NCI-H748 treated with DMSO at 0.1 percent for 48 hours (cell line): ENCODE measurements at places on chromosomes 12 and 14.
A peak's percentile ranks its signal among the peaks of the same experiment; 100 is the strongest.

DNA sequence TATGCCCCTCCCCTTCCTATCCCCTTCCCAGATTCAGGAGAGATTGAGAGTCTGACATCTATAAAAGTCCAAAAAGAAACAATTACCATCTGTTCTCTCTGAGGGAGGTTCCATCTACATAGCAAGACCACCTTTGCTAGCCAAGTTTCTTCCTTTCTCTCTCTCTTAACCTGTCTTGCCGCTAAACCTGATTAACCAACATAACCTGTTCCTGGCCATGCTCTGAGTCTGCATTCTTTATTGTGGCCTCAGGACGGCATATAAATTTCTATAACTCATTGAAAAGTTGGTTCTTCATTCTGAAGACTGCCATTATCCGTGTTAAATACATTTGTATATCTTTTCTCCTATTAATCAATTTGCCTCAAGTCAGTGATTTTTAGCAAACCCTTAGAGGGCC lies 594.0 kb downstream of the KCNH5 start:
- no peak for DNase-seq

- DNase-seq: no peak
Observed at GRCh38 chr12:120181991-120182631, 12.4 kb downstream of the GCN1 start.

DNA sequence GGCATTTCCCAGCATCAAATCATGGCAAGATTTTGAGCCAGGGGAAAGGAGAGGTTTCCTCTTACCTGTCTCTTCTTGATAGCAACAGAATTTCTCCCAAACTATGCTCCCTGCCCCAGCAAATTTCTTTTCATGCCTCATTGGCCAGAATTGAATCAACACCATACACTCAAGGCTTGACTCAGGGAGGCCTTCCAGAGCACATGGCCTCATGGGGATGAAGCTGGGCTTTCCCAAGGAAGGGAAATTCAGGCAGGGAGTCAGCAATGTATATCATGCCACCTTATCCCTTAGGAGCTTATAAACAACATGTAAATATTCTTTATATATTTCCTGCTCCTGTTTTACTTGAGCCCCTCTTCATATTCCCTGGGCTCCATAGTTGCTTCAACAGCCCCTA lies 62.1 kb downstream of the ARF6 start:
- DNase-seq: no peak

DNA sequence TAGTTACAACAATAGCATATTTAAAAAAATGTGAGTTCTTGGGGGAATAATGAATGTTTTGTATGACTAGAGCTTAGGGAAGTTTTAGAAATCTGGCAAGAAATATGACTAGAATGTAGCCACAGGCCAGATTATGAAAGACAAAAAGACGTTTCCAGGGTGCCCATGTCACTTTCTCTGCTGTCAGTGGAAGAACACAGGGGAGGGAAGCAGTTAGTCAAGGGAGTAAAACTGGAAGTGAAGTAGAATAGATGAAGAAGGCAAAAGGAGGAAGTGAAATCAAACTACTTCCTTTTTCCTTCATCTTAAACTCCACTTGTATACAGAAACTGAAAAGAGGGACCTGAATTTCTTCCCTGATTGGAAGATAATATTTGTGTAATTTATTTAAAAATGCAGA lies 81.2 kb upstream of the ATP2B1 start:
- DNase-seq: no peak

GRCh38 chr12:40557980-40558379 lies 134.3 kb upstream of the CNTN1 start:
- no peak for DNase-seq

- DNase-seq: peak; percentile 30
Observed at GRCh38 chr12:89075880-89076540, 276.3 kb downstream of the DUSP6 start.

- DNase-seq: no peak
Observed at GRCh38 chr12:123727878-123728277, 15.7 kb downstream of the ATP6V0A2 start.

DNA sequence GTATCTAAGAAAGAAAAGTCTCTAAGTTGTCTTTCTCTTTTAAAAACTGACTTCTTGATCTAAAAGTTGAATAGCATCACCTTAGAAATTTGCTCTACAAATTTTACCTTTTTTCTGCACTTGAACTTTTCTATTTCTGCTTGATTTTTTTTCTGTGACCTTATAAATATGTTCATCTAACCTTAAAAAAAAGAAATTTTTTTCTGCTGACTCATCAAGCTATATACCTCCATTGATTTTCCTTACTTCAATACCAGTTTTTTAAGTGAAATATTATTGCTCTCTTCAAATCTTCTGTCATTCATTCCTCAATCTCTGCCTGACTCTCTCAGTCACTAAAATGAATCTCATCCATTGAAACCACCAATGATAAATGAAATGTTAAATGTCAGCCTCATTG lies 910.1 kb downstream of the GALC start:
- DNase-seq: no peak

GRCh38 chr12:5010151-5010550 lies 33.5 kb upstream of the KCNA5 start:
- no peak for DNase-seq

DNA sequence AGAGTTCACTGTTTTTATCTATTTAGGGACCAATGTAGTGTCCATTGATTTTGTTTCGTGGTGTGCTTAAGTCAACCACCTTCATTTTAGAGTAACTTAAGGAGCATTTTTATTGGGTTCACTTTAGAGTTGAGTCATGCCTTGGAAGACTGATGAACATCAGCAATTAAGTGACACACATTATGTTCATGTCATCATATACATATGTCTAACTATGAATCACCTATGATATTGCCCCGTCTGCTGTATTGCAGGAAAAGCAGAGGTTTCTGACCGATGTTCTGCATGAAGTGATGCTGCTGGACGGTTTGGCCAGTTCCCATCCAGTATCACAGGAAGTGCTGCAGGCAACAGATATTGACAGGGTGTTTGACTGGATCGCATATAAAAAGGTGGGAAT lies 227.1 kb downstream of the TRHDE start:
- DNase-seq: no peak

GRCh38 chr12:85322715-85323114 lies 42.7 kb downstream of the ALX1 start:
- DNase-seq: no peak

DNA sequence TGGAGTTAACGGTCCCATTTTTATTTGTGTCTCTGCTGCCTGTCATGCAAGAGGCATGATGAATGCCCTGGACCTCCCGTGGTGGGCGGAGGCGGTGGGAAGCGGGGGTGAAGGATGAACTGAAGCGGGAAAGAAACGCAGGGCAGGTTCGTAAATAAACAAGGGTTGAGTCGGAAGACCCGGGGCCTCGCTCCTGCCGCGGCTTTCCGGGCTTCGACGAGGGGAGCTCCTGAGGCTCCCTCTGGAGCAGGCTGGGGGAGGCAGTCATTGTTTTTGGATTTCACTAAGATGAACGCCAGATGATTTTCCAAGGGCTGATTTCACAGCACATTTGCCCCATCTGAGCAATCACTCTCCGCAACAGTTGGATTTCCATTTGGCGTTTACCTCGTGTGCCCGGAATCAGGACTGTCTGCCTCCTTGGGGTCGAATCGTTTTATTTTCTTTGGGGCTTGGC lies 130.2 kb downstream of the SLC38A6 start:
- DNase-seq: no peak

- DNase-seq: no peak
Observed at GRCh38 chr14:103729496-103730448, 14.2 kb downstream of the ZFYVE21 start.

GRCh38 chr12:50074936-50075807 lies 10.0 kb upstream of the SMARCD1 start:
- peak; percentile 57 for DNase-seq

DNA sequence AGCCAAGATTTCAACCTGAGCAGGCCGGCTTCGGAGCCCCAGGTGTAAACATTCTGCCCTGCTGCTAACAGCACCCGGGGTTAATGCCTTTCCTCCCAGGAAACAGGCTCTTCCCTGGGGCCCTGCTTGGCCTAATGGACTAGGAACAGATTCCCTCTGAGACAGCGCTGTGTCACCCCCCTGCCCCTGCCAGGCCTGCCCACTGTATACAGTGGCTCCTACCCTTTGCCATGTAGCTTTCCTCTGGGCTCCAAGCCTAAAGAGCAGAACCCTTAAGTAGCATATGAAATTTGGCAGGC lies 28.3 kb upstream of the BCDIN3D start:
- DNase-seq: no peak

- DNase-seq: no peak
Observed at GRCh38 chr14:97762386-97762785, 965.2 kb downstream of the VRK1 start.

DNA sequence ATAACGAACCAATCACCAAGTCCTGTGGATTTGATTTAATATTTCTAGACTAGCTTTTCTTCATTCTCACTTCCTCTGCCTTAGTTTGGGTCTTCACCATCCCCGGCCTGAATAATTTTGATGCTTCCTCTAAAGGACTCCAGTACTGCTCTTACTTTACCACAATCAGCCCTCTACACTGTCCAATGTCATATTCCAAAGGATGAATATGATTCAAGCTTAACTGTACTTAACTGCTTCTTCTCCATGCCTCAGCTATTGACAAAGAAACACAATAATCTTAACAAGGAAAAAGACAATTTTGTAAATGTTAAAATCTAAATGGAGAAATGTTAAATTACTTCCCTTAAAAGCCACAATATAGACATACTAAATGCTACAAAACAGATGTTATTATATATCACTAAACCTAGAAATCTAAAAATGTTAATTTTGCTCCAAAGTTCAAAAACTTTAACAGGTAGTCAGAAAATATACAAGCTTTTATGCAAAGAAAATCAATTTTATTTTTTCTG lies 70.2 kb downstream of the STXBP6 start:
- DNase-seq: no peak

DNA sequence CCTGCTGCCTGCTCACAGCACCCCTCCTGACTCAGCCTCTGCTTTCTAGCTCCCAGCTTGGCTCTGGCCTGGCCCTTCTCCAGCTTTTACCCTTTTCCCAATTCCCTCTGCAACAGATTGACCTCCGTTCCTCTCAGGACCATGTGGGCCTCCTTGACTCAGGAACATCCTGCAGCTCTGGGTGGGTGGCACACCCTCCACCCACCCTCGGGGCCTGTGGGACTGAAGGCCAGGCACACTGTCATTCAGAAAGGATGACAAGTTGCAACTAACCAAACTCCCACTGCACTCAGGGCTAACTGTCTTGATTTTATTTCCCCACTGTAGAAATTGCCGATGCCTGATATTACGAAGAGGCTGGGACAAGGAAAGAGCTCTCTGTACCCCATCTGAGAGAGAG lies 59.4 kb downstream of the HELB start:
- DNase-seq: no peak

DNA sequence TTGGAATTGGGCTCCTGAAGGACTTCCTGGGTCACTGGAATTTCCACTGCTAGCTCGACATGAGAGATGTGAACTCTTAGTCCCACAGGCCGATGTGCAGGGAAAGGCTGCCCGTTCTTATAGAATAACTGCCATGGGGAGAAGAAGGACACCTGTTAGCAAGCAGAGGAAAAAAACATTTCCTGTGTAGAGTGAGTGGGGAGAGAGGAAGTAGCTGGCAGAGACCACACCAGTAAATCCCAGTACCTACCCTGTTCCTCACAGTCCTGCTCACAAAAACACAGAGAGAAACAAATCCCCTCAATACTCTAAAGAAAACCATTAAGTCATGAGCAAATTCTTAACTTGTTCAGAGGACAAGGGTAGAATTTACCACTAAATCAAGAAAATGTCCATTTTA lies 29.5 kb downstream of the AREL1 start:
- no peak for DNase-seq

- peak; percentile 85 for DNase-seq
Observed at GRCh38 chr12:129911428-129912049, 7.7 kb upstream of the TMEM132D start.

GRCh38 chr12:118734266-118734665 lies 247.1 kb upstream of the SRRM4 start:
- no peak for DNase-seq

GRCh38 chr12:92769124-92769901 lies 66.5 kb downstream of the PLEKHG7 start:
- DNase-seq: no peak

DNA sequence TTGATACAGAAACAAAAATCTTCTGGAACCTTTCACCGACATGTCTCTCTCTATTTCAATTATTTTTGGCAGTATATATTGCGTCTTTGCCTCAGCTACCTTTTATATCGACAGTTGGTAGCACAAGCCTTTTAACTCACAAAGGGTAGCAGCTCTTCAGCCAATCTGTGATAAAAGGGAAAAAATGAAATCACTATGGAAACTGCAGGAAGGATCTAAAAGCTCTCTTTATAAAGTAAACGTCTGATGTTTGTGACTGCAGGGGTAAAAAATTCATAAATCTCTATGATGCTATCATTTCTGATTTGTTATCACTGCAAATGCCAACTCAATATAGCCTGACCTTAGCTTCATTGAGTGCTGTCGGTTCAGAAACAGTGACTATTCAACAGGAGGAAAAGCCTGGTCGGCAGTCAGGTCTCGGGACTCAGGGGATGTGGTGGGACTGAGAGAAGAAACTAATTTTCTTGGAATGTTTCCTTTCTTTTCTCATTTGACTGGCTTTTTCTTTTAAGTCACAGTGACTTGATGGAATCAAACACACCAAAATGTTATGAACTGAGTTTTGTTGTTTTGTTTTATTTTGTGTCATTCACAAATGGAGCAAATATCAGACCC lies 5.9 kb upstream of the RMST start:
- DNase-seq: no peak

DNA sequence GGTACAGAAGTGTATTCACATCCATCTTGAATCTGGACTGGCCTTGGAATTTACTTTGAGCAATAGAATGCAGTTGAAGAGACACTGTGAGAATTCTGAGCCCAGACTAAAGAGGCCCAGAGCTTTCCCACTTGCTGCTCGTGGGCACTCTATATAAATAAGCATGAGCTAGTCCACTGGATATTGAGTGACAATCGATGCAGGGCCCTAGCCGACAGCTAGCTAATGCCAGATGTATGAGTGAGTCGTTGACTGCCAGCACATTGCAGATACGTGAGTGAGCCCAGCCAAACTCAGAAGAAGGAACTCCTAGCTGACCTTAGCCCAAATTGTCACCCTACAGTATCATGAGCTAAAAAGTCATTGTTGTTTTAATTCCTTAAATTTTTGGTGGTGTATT lies 24.9 kb downstream of the NAV3 start:
- DNase-seq: no peak

DNA sequence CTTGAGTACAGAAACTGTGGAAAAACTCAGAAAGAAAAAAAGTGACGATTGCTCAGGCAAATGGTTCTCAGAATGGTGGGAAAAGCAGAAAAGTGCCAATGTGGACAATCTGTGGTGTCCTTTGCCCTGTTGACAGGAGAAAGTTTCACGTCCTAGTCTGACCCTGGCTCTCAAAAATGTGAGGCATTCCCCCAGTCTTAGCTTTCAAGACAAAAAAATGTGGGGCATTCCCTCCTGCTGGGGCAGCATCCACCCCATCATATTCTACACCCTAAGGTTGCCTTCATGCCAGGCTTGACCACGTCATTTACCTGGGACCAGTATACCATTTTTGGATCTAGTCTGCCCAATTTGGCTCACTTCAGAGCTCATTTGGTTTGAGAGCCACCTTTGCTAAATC lies 20.7 kb upstream of the ANAPC7 start:
- no peak for DNase-seq
